Stimulated activated CD8-positive, alpha-beta memory T cell treated with anti-CD3 and anti-CD28 coated beads, Interleukin-7, amount 100 ng/mL, for 1 hour (primary cell): ENCODE measurements at places on chromosomes 7 and 10.

GRCh38 chr10:73780966-73781365, 882 bp upstream of the CHCHD1 start:
- DNase-seq = no peak

DNA sequence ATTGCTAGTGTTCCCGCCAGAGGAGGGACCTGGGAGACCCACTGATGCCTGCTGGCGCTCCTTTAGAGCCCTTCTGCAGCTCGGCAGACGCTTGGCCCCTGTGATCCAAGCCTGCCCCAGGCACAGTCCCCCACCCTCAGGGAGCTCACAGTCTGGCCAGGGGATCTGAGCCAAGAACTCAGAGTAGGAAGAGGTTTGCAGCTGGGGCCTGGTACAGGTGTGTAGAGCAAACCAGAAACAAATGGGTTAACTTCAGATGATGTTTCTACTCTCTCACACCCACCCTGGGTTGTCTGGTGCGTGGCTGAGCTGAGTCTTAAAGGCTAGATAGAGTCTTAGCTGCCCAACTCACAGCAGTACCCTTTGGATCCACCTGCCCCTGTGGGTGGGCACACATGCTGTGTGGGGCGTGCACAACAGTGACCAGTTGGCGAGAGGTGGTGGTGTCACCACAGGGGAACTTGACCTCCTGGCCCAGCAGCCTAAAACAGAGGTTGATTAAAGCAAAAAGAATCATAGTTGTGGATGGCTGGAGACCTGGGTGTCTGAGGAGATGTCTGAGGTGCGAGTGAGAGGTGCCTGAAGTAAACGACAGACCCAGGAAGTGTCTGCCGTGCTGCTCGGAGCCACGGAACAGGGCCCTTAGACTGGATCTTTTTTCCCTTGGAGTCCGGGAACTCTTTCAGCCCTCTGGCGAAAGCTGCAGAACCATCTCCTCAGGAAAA, 31.2 kb upstream of the SRGN start:
- no peak for DNase-seq

DNA sequence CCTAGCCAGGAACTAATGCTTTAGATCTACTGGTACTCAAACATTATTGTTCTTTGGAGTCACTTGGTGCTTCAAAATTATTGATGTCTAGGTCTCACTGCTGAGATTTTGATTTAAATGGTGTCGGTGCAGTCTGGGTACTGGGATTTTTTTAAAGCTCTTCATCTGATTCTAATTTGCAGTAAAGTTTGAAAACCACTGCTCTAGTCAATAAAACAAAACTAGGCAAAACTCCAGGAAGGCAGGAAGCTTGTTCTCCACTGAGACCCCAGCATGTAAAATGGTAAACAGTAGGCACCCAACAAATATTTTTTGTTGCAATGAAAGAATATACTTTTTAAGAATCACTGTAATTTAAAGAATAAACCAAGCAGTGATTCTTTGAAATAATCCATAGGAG, 49.7 kb downstream of the ADD3 start:
- no peak for DNase-seq

GRCh38 chr10:27861781-27862180, 116.2 kb upstream of the MKX start:
- no peak for DNase-seq

DNA sequence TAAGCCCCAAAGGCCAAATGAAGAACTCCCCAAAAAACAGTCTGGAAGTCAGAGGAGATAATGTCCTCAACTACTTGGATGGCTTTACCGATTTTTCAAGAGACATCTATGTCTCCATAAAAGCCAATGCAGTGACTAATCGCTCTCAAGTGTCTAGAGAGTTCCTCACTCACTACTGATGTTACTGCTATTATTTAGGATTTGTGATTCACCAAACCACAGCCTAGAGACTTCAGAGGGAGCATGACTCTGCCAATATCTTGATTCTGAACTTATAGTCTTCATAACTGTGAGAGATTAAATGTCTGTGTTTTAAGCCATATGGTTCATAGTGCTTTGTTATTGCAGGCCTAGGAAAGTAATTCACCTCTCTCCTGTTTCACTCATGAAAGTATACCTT, 160.2 kb downstream of the IPMK start:
- no peak for DNase-seq

- DNase-seq = no peak
Observed at GRCh38 chr10:69397972-69398371, 18.7 kb downstream of the TACR2 start.

DNA sequence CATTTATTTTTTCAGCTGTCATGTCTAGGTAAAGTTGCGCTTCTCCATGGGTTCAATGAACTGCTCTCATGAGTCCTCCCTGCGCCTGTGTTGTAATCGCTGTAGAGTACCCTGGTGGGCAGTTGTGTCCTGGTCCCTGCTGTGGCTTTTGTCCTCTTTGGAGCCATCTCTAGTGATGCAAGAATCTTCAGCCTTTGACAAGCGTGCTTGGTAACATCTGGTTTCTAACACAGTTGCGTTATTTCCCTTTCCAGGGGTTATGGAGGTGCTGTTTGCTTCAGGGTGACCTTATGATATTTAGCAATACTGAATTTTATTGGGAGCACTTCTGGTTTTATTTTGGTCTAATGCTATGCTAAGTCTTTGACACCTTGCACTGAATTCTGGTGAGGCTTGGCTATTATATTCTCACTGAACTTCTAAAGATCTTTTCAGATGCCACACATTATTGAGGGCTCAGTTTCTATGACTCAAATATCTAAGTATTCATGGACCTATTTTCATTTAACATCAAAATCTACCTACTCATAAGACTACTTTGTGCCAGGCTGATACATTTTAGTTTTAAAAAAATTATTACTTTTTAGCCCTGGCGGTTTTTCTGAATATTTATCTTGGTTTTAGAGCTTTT, 88.6 kb downstream of the FANK1 start:
- no peak for DNase-seq

DNA sequence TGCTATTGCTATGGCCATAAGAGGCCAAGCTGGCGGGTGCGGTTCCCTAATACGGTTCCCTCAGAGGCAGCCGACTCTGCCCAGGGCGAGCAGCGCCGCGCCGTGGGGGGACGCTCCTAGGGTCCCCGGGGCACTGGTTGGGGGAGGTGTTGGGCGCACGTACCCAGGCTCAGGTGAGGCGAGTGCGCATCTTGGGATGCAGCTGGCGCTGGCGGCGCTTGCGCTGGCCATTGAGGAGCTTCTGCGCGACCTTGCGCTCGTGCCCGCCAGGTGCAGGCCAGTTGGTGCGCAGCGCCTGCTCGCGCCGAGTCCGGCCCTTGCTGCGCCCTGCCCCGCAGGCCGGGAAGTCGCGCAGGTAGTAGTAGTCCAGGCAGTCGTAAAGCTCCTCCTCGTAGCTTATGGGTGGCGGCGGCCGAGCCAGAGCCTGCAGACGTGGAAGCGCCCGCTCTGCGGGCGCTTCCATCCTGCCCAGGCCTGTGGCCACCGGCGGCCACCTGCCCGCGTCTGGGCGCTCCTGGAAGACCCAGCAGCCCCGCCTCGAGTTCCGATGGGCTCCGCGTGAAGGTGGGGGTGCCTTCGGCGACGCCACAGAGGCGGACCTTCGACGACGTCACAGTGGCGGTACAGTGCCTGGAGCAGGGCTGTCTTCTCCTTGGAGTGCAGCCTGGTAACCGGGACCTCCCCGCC, at the start of gene NUPR2:
Gene NUPR2, minus strand, starts transcription at position 566 of the 687 bp plus-strand sequence. Its CDS starts 103 bp downstream, at position 463.
- DNase-seq = no peak

- DNase-seq = no peak
Observed at GRCh38 chr7:55502858-55503440, 69.4 kb downstream of the VOPP1 start.

DNA sequence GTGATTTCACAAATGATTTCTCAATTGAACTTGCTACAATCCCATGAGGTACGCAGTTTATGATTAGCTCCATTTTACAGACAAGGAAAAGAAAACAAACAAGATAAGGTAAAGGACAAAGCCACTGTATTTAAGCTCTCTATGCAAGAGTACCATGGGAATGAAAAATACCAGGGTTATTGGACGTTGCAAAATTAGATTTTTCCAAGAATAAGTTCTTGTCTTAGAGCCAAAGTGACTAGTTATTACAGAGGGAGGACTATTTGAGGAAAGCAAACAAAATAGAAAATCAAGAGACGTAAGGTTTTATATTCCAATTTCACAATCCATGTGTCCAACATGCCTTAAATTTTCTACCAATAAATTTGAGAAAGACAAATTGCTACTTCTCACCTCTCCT, 97.9 kb upstream of the PTN start:
- DNase-seq = no peak

DNA sequence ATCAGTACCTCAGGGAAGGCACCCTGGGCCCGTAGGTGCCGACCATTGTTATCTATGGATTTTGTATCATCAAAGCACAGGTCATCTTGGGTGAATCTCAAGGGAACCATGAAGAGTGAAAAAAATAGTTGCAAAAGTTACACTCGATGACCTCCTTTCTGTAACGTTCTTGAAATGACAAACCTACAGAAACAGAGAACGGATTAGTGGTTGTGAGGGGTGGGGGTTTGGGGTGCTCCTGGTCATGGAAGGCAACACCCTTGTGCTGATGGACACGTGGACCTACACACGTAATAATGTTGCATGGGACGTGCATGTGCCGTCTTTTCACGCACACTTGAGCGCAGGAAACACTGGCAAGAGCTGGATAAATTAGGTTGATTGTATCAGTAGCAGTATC, 655.9 kb downstream of the SDK1 start:
- DNase-seq = no peak

DNA sequence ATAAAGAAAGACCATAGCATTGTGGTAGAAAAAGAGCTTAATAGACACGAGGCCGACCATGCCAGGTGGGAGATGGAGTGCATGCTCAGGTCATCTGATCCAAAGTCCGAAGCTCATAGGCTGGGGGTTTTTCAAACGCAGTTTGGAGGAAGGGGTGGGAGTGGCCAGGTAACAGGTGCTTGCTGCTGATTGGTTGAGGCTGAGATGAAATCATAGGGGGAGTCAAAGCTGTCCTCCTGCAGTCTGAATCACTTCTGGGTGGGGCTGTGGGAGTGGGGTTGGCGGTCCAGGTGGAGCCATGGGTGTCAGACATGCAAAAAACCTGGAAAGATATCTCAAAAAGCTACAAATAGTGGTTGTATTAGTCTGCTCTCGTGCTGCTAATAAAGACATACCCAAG, 2.8 kb upstream of the ERCC6 start:
- no peak for DNase-seq

DNA sequence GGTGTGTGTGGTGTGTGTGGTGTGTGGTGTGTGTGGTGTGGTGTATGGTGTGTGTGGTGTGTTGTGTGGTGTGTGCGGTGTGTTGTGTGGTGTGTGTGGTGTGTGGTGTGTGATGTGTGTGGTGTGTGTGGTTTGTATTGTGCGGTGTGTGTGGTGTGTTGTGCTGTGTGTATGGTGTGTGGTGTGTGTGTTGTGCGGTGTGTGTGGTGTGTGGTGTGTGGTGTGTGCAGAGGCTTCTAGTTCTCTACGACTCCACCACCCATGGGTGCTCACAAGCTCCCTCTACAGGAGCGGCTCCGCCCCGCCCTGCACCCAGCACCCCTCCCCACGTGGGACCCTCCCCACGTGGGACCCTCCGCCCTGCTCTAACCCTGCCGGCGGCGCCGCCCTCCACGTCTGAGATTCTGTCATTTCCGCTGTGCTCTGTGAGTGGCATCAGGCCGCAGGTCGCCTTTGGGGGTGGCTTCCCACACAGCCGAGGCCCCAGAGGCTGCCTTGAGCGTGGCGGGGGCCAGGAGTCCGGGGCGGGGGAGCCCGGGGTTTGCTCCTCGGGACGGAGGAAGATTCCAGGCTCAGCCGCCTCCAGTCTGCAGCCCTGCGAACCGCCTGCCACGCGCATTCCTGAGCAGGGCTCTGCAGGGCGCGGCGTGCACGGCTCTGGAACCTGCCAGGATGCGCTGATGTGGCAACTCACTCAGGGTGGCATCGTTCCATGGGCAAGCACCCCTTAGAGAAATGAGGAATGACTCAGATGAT, 37.0 kb upstream of the DNAJB6 start:
- DNase-seq = no peak

GRCh38 chr10:115860182-115861107, 412.6 kb downstream of the GFRA1 start:
- no peak for DNase-seq

- DNase-seq = no peak
Observed at GRCh38 chr7:42137941-42138340, 99.1 kb downstream of the GLI3 start.

GRCh38 chr10:47253651-47254375, 46.2 kb upstream of the GDF10 start:
- DNase-seq = no peak

- DNase-seq = no peak
Observed at GRCh38 chr7:7173956-7174632, 8.2 kb upstream of the C1GALT1 start.

- no peak for DNase-seq
Observed at GRCh38 chr10:11691319-11691755, 50.8 kb upstream of the ECHDC3 start.

- no peak for DNase-seq
Observed at GRCh38 chr7:26857506-26858240, 6.7 kb downstream of the SKAP2 start.

DNA sequence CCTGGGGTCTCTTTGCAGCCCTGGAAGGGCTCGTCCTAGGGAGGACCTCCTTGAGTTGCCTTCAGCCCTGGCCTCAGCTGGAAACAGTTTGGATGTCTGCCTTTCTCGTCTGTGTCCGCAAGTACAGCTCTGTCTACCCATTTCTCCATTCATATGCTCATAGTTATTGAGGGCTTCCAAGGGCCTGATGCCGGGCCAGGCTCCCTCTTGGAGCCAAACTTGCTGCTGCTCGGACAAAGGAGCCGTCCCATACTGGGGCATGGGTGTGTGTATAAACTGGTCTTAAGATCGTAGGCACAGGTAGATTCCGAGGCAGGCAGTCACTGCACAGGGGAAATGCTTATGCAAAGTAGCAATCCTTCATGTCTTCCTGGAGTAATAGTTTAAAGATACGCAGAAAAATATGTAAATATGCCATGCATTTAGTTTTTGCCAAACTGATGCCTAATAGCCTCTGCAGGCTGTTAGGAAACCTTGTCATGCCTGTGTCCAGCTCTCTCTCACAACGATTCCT, 117.0 kb upstream of the BTBD16 start:
- DNase-seq = no peak

DNA sequence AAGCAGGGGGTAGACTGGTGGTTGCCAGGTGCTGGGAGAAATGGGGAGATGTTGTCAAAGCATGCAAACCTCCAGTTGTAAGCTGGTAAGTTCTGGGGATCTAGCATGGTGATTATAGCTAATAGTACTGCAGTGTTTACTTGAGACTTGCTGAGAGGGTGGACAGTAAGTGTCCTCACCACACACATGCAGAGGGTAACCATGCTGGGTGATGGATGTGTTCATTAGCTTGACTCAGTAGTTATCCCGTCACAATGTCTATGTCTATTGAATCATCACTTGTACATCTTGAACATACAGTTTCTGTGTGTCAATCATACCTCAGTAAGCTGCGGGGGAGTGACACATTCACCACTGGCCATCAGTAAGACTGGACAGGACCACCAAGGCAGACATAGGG, 42.1 kb downstream of the GSDME start:
- DNase-seq = no peak

GRCh38 chr10:133236401-133237240, 1.0 kb upstream of the VENTX start:
- no peak for DNase-seq

DNA sequence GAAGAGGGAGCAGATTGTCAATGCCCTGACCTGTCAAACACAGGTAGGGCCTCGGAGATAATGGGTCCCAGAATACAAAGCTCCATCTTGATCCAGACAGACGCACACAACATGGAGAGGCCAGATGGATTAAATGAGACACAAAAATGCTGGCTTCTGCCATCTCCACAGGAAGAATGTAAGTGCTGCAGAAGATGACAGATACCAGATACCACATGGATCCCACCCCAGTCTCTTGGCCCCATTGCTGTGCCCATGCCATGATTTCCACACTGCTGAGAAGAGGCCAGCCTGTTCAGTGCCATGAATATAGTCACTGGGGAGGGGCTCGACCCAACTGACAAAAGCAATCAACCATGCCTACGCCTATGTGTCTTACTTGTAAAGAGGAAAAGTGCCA, 487.9 kb downstream of the PARD3 start:
- no peak for DNase-seq
